ENCODE measurements at places on chromosomes 4 and X. TPM values are rescaled to one million over a fixed set of nuclear protein-coding genes. Genes with fewer than 3 reads are reported as not detected.

Gene CYLC1
- not detected for total RNA-seq

Gene SSX2
- total RNA-seq: not detected

Gene PWWP3B
- not detected for total RNA-seq

Gene CCDC160
- total RNA-seq: 0.28 TPM

Gene PAGE5
- total RNA-seq: not detected

Gene PABPC1L2A
- total RNA-seq: not detected

Gene PPEF2
- total RNA-seq: not detected

Gene PIN4
- total RNA-seq: 2.2 TPM

Gene PSAPL1
- not detected for total RNA-seq

Gene CFI
- total RNA-seq: 0.28 TPM

Gene CLIC2
- under 0.01 TPM for total RNA-seq

Gene CSAG3
- not detected for total RNA-seq

Gene KLHL8
- 9.5 TPM for total RNA-seq

Gene GPR173
- total RNA-seq: 1.1 TPM
